Fibroblast of skin of back (primary cell): ENCODE measurements at places on chromosomes 1 and 21.

DNA sequence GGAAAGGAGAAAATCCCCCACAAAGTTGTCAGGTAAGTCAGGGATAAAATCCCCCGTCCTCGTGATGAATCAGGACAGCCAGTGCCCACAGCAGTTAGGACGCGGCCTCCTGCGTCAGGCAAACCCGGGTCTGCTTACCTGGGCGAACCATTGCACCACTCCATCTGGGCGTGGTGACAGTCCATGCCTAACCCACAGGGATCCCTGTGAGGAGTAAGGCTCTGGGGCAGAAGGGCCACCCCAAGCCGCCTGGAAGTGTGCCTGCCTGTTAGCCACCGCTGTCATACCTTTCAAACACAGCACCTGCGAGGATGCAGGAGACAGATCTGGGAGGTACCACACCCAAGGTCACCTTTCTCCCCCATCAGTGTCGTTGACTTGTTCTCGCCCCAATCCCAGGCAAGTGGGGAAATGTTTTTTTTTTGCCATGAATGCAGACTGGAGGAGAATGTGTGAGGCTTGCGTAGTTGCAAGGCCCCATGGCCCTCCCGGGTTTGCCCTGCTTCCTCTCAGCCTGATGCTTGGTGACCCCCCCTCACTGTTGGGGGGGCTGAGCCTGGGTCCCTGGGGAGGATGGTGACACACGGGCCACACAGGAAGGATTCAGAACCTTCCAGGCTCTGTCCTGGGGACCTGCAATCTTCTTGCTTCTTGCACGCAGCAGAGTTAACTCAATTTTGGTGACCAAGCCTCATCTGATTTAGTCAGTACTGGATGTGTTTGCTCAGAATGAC is 107.0 kb downstream of the PGBD5 start:
- DNase-seq = no peak

GRCh38 chr1:162177126-162177525 is 107.6 kb downstream of the NOS1AP start:
- no peak for DNase-seq

- no peak for DNase-seq
Measured at GRCh38 chr1:215022204-215022603, 60.3 kb upstream of the KCNK2 start.

GRCh38 chr1:216937491-216937890 is 214.3 kb upstream of the ESRRG start:
- no peak for DNase-seq

GRCh38 chr1:15899266-15899665 is 51.8 kb downstream of the SPEN start:
- no peak for DNase-seq

DNA sequence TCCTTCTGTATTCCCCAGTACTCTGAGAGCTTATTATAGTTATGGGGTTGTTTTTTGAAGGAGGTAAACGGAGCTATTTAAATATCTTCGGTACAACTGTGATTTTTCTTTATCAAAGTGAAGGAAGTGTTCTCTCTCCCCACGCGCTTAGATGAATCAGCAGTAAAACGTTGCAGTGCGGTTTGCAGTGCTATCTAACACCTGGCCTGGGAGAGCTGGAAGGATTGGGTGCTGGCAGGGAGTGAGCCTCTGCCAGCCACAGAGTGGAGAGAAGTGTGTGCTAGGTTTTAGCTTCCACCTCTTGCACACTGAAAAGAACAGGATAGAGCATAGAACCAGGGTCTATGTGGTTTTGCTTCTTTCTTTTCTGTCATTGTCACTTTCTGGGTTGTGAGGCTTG is 165.9 kb downstream of the SDCCAG8 start:
- DNase-seq = peak; percentile 63

DNA sequence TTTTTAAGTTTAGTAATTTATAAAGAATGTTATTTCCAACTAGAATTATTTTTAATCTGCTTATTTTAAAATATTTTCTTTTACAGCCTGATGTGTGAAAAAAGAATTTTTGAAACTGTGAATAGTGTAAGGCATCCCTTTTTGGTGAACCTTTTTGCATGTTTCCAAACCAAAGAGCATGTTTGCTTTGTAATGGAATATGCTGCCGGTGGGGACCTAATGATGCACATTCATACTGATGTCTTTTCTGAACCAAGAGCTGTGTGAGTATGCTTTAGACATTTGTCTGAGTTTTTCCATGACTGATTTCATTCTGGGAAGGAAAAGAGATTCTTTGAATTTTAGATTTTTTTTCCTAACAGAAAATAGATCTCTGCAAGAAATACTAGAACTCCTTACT is 77.9 kb downstream of the GTF2B start:
- no peak for DNase-seq

DNA sequence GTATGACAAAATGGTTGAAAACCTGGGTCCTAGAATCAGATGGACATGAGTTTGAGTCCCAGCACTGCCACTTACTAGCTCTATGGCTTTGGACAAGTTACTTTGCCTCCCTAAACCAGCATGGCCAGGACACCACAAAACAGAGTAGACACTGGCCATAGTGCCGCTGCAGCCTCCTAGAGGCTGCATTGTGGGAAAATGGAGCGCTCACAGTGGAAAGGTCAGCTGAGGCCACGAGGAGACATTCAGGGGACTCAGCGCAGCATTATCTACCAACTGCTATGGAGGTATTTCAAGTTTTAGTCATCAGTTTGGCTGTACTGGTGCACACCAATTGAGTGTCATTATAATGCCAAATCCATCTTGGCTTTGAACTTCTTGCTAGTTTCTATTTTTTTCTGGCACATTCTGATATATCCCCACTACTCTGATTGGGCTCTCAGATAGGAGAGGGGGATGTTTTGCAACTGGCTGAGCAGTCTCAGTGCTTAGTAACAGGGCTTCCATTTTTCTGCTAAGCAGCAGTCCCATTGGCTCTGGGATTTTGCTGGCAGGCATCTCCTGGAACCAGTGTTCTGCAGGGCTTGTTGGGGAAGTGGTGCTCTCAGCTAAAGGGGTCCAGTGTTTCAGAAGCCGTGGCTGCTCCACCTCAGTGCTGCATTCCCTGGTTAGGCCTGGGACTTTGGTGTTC is 16.2 kb downstream of the NT5C1A start:
- DNase-seq = no peak

GRCh38 chr1:53737648-53738204 is 1.2 kb downstream of the GLIS1 start:
- DNase-seq = no peak

DNA sequence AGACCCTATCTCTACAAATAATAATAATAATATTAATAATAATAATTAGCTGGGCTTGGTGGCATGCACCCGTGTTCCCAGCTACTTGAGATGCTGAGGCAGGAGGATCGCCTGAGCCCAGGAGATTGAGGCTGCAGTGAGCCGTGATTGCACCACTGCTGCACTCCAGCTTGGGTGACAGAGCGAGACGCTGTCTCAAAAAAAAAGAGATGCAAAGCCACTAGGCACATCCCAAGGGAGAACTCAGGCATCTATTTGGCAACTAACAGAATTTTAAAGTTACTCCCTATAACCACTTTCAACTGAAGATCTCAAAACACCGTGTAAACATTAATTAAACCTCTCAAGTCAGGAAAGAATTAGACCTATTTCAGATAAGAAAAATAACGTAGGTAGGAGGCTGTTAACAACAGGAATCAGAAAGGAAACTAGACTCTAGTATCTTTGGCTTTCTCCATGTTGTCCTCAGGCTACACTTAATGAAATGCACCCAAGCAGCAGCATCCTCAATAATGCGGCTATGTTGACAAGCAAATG is 3.7 kb downstream of the RNF19B start:
- DNase-seq = no peak

- DNase-seq = no peak
Measured at GRCh38 chr1:86776108-86776507, 71.7 kb downstream of the SH3GLB1 start.

GRCh38 chr1:244074559-244075171 is 23.6 kb downstream of the ZBTB18 start:
- no peak for DNase-seq

- peak; percentile 27 for DNase-seq
Measured at GRCh38 chr1:212656730-212657129, 42.9 kb downstream of the BATF3 start.

GRCh38 chr1:68916221-68916902 is 419.5 kb upstream of the DEPDC1 start:
- DNase-seq = peak; percentile 69

DNA sequence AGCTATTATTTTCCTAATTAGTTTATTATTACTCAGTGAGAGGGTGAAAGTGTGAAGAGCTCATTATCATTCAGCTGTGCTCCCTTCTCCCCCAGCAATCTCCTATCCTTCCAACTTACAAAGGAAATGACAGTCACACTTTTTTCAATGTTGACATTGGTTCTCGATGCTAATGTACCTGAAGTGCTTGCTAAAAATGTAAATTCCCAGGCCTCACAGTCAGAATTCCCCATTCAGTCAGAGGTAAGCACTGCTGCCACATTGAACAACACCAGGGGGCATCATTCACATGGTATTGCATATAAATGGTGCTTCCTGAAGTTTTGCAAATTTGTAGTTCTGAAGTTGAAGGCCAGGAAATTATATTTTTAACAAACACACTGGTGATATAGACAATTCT is 132.7 kb upstream of the FOXD3 start:
- no peak for DNase-seq

DNA sequence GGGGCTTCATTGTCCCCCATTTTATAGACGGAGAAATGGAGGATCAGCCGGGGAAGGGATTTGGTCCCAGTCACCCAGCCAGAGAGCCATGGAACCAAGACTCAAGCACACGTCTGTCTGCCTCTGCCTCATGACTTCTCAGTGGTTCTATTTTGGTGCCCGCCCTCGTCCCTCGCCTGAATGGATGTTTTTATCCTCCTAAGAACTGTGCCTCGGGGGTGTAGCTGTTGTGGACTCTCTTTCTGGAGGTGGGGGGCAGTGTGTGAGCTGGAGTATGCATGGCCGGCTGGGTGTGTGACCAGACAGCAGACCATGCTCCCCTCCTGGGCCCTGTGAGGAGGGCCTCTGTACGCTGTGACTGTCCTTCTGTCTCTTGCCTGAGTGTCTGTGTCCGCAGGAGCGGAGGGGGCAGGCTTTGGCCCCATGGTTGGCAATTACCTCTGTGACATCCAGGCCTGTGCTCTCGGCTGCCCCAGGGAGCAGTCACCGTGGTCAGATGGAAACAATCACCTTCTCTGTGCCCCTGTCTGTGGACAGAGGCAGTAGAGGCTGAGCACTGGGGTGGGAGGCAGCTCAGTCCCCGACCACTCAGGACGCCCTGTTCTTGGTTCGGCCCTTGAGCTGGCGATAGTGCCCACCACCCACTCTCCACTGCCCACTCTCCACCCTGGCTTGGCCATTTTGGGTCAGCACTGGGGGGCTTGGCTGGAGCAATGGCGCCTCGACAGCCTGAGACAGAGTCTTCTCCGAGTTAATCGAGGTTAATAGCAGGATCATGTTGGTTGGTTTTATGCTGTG is 20.4 kb downstream of the WNT4 start:
- no peak for DNase-seq

GRCh38 chr1:53608071-53608470 is 130.9 kb downstream of the GLIS1 start:
- DNase-seq = no peak

- no peak for DNase-seq
Measured at GRCh38 chr1:201122321-201122957, 4.5 kb downstream of the ASCL5 start.

DNA sequence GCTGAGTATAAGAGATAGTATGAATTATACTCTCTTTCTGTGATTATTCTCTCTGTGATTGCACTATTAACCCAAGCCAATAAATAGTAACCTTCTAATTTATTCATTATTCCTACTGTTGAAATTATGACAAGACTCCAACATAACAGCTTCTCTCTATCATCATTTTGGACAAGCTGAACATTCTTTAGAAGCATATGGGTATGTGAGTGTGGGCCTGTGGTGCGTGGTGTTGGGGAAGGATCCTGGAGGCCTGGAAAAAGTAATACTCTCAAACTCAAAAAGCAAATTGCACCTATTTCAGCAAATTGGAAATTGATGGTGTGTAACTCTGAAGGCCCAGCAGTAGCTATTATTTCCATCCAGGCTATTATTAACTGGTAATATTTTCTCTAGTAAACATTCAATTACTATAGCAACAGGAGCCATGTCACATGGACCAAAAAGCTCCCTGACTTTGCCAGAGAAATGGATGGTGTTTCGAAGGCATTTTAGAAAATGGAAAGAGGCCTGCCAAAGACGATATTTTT is 502.8 kb downstream of the LTN1 start:
- DNase-seq = no peak

GRCh38 chr1:57959531-57960241 is 535.8 kb upstream of the DAB1 start:
- DNase-seq = no peak
